Right hindlimb (tissue), 1 donor: ENCODE measurements at places on chromosomes 5 and 9.

DNA sequence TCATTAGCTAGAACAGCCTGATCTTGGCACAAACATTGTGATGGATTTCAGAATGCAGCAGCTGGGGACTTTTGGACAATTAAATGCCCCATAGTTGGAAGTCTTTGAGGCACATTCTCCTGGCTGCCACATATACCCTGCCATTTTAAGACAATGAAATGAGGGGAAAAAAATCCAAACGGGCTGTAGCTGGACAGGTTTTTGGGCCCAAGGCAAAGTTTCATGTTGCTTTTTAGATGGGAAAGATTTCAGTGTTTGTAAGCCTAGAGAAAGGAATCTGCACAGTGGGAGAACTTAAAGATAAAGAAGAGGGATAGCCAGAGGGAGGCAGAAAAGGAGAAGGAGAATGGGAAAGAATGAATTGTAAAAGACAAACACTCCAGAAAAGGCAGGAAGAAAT, 30.0 kb upstream of the RICTOR start:
- DNase-seq = no peak

DNA sequence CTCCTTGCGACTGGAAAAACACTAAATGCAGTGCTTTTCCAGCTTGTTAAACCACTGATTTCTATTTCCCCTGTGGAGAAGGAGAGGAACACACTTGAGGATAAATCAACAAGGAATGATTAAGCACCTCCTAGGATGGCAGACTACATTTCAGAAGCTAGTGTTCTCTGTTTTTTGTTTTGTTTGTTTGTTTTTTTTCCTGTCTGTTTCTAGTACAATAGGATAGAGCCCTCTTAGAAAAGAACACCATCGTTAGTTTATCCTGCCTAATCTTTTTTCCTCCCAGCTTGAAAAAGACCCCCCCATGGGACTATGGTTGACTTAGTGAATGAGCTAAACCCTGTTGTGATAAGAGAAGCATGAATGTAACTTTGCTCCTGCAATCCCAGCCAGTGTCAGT, 3.9 kb upstream of the TAL2 start:
- no peak for DNase-seq

GRCh38 chr9:21560281-21560745, 78.2 kb upstream of the IFNE start:
- no peak for DNase-seq

- no peak for DNase-seq
These were observed 123.3 kb downstream of the ST8SIA4 start for GRCh38 chr5:100779669-100780375.

DNA sequence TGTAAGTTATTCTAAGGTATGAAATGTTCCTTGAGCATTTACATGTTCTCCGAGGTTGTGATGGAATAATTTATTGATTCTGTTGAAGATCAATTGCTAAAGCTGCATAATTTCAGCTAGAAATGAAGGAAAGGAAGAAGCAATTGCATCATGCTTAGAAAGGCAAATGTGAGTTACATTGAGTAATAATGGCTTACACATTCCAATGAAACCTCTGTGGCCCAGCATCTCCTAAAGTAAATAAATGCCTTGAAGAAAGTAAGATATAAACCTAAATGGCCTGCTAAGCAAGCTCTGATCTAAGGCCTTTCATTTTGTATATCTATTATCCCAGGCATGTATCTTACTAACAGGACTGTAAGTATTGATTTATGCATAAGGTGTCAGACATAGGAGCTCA, 677.3 kb upstream of the RGMB start:
- no peak for DNase-seq

- no peak for DNase-seq
These were observed 253.8 kb downstream of the PBX3 start for GRCh38 chr9:126000731-126001580.

- DNase-seq = no peak
These were observed 32.3 kb downstream of the GLRA1 start for GRCh38 chr5:151892393-151892792.

- DNase-seq = no peak
These were observed 56.3 kb downstream of the TMEM174 start for GRCh38 chr5:73229271-73229670.

DNA sequence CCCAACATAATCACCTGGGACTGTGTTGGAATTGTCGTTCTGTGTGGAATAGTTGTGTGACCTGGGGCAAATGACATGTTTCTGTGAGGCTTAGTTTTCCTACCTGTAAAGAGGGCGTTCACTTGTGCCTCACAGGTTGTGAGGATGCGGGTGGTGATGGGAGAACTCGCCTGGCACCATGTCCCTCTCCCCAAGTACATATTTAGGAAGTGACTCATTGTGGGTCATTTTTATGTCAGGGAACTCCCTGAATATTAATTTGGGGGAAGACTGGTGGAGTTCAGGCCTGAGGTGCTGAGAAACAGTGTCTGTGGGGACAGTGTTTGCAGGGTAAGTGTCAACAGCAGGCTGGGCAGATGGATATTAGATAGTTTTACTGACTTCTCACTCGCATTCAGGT, 144.7 kb downstream of the KDM4C start:
- no peak for DNase-seq

DNA sequence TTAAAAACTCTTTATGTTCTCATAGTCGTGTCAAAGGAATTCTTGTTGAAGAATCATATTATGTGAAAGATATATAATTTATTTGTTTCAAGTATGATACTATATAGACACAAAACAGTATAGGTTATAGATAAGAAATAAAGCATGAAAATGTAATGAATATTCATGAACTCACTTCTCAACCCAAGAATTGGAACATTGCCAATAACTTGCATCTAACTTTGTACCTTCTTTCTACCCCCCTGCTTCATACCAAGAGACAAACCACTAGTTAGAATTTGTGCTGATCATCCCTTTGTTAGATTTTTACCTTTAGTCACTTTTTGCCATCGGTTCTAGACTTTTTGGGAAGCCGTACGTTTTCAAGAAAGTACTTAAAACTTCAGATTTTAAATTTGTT, 32.6 kb downstream of the HSD17B4 start:
- no peak for DNase-seq

DNA sequence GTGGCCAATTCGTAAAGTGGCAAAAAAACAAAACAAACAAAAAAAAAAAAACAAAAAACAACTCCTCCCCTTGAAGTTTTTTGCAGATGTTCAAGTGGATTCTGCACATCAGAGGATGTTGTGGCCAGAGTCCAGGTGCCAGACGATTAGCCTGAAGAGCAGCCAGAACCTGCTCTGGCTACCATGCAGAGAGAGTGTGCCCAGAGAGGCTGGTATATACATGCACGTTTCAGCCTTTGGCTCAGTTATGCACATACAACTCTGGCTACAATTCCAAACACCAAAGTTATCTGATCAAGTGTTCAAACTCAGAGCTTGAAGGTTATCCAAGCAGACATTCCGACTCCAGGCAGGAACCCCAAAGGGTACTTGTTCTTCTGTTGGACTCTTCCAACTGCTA, 34.7 kb downstream of the GGTA1 start:
- DNase-seq = no peak

DNA sequence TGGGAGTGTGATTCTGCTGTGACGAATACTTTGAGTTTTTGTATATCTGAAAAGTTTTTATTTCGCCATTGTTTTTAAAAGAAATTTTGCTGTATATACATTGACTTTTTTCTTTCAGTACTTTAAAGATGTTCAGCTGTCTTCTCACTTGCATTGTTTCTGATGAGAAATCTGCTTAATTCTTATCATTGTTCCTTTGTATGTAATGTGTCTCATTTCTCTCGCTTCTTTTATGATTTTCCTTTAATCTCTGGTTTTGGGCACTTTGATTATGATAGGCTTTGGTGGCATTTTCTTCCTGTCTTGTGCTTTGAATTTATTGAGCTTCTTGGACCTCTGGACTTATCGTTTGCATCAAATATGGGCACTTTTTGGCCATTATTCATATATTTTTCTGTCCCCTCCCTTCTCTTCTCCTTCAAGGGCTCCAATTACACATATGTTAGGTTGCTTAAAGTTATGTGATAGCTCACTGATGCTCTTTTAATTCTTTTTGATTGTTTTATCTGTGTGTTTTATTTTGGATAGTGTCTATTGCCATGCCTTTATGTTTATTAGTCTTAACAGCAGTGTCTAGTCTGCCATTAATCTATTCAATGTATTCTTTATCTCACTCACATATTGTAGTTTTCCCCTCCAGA, 30.6 kb downstream of the STX17 start:
- DNase-seq = no peak

GRCh38 chr9:131255676-131256197, 20.6 kb downstream of the FAM78A start:
- no peak for DNase-seq

DNA sequence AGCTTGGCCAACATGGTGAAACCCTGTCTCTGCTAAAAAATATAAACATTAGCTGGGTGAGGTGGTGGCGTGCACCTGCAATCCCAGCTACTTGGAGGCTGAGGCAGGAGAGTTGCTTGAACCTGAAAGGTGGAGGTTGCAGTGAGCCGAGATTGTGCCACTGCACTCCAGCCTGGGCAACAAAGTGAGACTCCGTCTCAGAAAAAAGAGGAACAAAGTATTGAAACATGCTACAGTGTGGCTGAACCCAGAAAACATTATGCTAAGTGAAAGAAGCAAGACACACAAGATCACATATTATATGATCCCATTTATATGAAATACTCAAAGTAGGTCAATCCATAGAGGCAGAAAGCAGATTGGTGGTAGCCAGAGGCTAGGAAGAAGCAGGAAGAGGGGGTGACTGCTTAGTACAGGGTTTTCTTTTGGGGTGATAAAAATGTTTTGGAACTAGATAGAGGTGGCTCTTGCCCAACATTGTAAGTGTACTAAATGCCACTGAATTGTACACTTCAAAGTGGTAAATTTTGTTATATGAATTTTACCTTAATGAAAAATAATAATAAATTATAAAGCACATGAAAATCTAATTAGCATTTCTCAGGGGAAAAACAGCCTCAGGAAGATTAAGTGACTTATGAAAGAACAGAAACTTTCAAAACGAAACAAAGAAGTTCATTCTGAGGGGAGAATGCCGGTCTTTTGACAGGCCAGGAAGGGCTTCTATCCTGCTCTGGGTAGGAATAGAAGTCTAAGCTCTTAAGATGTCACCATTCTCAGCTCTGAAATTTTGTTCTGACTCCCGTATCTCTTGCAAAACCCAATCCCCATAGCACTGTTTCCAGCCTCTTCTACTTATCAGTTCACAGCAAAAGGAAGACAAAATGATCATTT, 161.1 kb upstream of the TBCA start:
- DNase-seq = no peak

- no peak for DNase-seq
These were observed 53.6 kb downstream of the RASGEF1C start for GRCh38 chr5:180155365-180155926.
